CD4-positive, alpha-beta T cell treated with Interleukin-10 for 1 hour (primary cell): ENCODE measurements at places on chromosomes 3 and 15.

DNA sequence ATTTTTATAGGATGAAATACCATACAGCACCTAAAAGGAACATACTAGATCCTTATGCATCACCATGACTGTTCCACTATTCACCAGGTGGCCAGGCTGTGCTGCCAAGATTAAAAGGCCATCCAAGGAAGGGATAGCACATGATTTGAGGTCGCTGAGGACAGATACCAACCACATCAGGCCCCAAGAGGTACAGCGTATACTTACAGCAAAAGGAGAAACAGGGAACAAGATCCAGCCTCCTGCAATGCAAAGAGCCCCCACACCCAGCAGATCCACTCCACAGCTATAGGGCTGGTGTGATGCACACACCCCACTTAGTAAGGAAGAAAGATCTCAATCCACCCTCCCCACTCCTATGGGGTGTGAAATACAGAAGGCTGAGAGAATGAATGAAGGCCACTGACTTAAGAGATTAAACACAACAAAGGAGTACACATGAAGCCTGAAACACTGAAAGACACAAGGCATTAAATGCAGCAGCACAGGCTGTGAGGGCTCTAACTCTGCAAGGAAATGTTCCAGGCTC, 32.0 kb upstream of the ZNF445 start:
- DNase-seq = no peak

- no peak for DNase-seq
Measured at GRCh38 chr3:420584-420983, 224.0 kb downstream of the CHL1 start.

DNA sequence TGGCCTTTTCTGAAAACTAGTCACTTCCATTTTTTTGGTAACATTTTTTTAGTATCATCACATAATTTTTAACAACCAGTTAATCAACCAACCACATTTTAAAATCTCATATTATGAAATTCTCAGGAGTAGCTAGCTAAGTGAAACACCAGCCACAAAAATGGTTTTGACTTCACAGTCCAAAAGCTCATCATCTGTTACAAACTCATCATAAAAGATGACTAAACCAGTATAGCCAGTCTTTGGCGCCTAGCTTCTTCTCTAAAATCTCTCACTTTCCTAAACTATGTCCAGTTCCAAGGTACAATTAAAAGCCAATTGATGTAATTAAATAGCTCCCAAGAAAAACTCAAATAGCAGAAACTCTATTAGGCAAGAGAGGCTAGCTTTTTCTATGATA, 88.2 kb upstream of the ZNF385D start:
- no peak for DNase-seq

DNA sequence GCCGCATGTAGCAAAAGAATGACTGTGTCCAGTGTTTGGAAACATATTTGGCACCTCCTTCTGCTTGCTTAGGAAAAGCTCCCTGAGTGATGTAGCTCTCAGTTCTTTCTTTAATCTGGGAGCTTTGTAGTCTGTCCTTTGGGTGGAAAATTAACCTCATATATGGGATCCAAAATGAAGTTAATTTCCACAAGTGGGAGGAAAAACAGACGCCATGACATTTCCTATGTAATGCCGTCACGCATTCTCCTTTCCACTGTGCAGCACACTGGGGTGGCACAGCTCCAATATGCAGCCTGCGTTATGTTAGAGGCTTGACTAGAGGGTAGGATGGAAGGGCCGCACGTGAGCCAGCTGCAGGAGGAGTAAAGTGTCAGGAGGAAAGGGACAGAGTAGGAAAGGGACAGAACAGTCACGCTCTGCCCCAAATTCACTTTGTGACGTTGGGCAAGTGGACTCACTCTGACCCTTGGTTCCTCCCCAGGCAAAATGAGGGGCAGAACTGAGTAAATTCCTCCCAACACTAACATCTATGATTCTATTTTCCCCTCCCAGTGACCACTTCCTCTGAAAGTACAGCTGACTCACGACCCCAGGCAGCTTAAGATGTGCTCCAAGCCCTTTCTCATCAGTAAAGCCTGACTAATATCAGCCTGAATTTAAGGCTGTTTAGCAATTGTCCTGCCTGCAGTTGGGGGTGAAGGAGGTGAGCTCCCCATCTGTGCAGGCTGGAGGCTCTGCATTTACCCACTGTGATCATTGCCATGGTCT, 176.5 kb upstream of the PFN2 start:
- DNase-seq = no peak

- no peak for DNase-seq
Measured at GRCh38 chr3:69741032-69741767, 1.9 kb downstream of the MITF start.

DNA sequence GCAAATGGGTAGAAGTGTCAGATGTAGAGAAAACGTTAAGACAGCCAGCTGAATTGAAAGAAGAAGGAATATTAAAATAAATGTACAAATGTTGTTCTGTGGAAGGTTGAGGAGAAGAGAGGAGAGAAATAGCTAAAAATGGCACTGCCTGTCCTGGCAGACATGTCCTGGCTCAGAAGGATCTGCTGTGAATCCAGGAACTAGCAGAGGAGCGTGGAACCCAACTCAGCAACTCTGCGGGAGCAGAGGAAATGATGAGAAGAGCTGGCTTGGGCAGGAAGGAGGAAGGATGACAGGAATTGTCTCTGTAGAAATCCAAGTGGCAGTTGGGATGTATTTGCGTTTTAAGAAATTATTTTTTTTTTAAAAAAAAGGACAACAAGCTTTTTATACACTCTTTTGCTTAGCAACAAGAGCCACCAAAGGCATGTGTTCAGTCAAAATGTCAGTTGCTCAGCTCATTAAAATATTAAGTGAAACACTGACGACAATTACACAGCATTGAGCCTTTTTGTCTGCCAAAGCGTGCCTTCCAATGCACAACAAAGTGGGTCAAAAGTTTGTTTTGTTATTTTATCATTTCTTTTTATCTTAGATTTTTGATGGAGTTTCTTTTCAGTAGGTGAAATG, 16.1 kb downstream of the NANOGP8 start:
- no peak for DNase-seq
